Stimulated activated CD4-positive, alpha-beta T cell treated with anti-CD3 and anti-CD28 coated beads, TNF-alpha, amount 100 ng/mL, for 4 hours (primary cell): ENCODE measurements at places on chromosomes 4 and X.

- no peak for DNase-seq
These were observed 81.7 kb downstream of the PDGFC start for GRCh38 chr4:156889616-156890594.

DNA sequence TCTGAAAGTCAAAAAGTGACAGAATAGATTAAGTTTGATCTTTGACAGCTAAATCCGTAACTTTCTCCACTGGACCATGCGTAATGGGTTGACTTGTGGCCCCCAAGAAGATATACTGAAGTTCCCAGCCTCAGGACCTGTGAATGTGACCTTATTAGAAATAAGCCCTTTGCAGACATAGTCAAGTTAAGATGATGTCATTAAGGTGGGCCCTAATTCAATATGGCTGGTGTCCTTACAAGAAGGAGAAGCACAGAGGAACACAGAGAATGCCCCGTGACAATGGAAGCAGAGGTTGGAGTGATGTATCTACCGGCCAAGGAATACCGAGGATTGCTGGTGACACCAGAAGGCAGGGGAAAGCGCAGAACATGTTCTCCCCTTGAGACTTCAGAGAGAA, 14.4 kb downstream of the ENPP6 start:
- DNase-seq, result no peak

GRCh38 chrX:67612231-67612630, 68.4 kb downstream of the AR start:
- no peak for DNase-seq

- no peak for DNase-seq
These were observed 2.8 kb downstream of the CLCN5 start for GRCh38 chrX:49925176-49925575.

DNA sequence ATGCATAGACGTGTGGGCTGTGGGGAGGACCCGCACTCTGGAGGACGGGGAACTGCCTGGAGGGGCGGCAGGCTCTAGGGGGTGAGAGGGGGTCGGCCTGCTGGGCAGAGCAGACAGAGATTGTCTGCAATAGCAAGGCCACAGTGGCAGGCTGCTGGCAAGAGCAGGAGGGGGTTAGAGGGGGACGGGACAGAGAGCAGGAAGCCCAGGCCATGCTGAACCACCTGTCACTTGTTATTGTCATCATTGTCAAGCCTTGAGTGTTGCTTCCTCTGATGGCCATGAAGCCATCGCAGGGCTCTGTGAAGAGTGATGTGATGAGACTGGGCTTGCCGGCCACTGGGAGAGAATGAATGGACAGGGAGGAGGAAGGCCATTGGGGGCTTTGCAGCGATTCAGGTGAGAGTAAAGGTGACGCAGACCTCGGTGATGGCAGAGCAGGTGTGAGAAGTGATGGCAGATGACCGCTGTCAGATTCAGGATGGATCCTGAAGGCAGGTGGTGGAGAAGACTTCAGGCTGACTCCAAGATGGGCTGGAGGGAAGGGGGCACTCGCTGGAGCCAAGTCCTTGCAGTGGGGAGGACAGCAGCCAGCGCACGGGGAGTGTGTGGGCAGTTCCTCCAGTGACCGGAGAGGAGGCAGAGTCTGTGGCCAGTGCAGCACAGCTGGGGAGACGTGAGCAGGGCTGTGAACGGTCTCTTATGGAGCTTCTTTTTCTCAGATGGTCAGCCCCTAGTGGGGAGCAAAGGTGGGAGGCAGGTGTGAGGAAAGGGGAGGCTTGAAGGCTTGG, 43.6 kb downstream of the HTT-AS start:
- DNase-seq, result no peak

GRCh38 chr4:79796948-79797347, 276.1 kb downstream of the ANTXR2 start:
- DNase-seq, result no peak

- no peak for DNase-seq
These were observed 380.5 kb downstream of the IDS start for GRCh38 chrX:149124526-149125108.

- DNase-seq, result no peak
These were observed 9.1 kb upstream of the RNF212 start for GRCh38 chr4:1122505-1122904.

DNA sequence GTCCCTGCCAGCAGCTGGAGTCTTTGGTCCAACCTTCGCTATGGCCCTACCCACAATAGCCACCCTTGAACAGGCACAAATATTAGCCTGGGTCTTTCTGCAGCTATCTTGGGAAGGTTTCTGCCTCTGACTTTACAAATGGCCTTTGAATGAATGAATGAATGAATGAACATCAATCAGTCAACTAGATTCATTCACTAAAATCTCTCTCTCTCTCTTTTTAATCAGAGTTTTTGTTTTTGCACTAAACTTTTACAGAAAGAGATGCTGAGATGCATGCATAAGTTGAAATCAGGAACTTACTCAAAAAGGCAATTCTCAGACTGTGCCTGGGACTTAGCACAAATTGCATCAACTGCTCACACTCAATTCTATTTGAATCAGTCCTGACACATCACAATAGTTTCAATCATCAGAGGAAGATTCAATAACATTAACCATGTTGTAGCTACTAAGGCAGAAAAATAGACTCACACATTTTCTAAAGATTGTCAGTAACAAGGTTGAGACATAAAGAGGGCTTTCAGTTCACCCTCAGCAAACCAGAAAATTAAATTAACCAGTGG, 55.0 kb downstream of the ANXA3 start:
- no peak for DNase-seq
